GM23338 (cell line): ENCODE measurements at places on chromosomes 7 and 10. TPM values are rescaled to one million over a fixed set of nuclear protein-coding genes. Genes with fewer than 3 reads are reported as not detected.

The ZNF804B gene
- not detected in 2 replicates for total RNA-seq

DNA sequence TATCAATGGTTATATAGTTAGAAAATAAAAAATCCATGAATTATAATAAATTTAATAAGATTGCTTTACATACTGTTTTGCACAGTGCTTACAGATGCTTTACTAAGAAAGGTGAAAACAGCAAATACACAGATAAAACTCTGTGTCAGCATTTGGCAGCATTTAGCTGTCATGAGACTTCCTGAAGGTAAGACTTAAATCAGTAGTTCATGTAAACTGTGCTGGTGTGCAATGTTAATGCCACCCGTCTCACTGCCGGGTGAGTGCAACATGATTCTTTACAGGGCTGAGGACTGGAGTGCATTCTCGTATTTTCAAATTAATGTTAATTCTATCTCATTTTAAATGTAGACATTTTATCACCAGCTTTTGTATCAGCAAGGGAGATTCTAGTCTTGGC, 326.2 kb upstream of the POT1 start:
- peak; percentile 7 for DNase-seq
- no peak overlapping the region for H3K4me3 ChIP-seq
- H3K4me1 ChIP-seq = peaks cover 55% of the 10 kb centered on the region
- no peaks in the 10 kb centered on the region for H3K36me3 ChIP-seq
- no peak overlapping the region for H3K27ac ChIP-seq
- no peaks in the 10 kb centered on the region for H3K27me3 ChIP-seq

- H3K4me3 ChIP-seq = no peak overlapping the region
- peak; percentile 88 for DNase-seq
- no peak overlapping the region for H3K27ac ChIP-seq
- no peaks in the 10 kb centered on the region for H3K4me1 ChIP-seq
- H3K36me3 ChIP-seq = no peaks in the 10 kb centered on the region
These were observed 317.8 kb downstream of the SH2D4B start for GRCh38 chr10:80855348-80855971.

DNA sequence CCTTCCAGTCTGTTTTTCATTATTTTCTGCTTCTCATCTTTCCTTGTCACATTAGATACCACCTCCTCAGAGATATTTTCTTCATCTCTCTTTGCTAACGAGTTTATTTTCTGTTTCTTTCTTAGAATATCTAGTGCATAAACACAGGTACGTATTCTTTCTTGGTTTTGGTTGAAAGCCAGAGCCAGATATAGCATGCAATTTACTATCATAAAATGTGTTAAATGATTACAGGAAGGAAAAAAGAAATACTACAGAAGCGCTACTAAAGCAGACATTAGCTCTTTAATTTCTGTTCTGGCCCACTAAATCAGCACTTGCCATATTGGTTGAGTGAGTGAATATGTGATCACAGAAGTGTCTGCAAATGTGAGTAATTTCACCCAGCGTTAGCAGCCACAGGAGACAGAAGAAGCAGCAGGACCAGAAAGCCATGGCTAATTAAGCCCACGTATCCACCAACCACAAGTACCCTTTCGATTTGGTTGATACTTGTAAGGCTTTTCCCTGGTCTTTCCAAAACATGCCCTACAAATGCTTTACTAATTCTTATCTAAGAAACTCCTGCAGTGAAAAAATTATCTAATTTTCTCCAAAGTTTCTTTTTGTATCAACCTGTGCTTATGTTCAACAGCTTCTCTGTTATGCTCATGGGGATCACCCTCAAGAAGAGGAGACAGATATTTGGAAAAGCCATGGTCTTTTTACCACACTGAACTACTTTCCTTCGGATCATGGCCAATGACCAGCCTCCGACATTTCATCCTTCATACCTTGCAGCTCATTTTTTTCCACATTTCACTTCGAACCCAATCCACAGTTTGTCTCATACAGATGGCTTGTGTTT, 23.1 kb upstream of the MACC1 start:
- DNase-seq = no peak
- no peaks in the 10 kb centered on the region for H3K36me3 ChIP-seq
- H3K4me1 ChIP-seq = peaks cover 5% of the 10 kb centered on the region; the same call in 1 of the 2 replicates
- no peak overlapping the region for H3K27ac ChIP-seq
- H3K27me3 ChIP-seq = no peaks in the 10 kb centered on the region

GRCh38 chr7:44535348-44536064, 5.6 kb downstream of the NPC1L1 start:
- H3K4me1 ChIP-seq = no peaks in the 10 kb centered on the region
- DNase-seq = no peak
- H3K36me3 ChIP-seq = no peaks in the 10 kb centered on the region
- no peaks in the 10 kb centered on the region for H3K27me3 ChIP-seq
- no peak overlapping the region for H3K27ac ChIP-seq
- no peak overlapping the region for H3K4me3 ChIP-seq

- H3K36me3 ChIP-seq = no peaks in the 10 kb centered on the region
- no peak overlapping the region for H3K27ac ChIP-seq
- no peak for DNase-seq
- H3K4me3 ChIP-seq = no peak overlapping the region
- H3K4me1 ChIP-seq = no peaks in the 10 kb centered on the region
These were observed 9.9 kb upstream of the TAS2R41 start for GRCh38 chr7:143467724-143468123.

GRCh38 chr7:34851431-34851830, 185.9 kb downstream of the DPY19L1 start:
- no peak overlapping the region for H3K27ac ChIP-seq
- no peaks in the 10 kb centered on the region for H3K27me3 ChIP-seq
- no peak overlapping the region for H3K4me3 ChIP-seq
- no peak for DNase-seq

DNA sequence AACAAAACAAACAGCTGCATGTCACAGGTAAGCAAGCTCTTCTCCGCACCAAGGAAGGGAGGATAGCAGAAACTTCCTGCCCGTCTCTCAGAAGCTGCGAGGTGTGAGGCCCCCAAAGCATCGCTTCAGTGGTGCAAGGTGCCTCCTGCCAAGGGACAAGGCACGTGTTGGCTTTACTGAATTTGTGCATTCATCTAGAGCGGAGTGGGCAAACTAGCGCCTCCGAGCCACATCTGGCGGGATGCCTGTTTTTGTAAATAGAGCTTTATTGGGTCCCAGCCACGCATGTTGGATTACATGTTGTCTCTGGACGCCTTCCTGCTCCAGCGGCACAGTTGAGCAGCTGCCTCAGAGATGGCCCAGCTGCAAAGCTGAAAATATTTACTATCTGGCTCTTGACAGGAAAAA, 27.7 kb downstream of the PHYH start:
- H3K36me3 ChIP-seq = no peaks in the 10 kb centered on the region
- no peaks in the 10 kb centered on the region for H3K27me3 ChIP-seq
- DNase-seq = peak; percentile 48
- no peak overlapping the region for H3K4me3 ChIP-seq
- peak overlapping the region; percentile 81 for H3K27ac ChIP-seq

DNA sequence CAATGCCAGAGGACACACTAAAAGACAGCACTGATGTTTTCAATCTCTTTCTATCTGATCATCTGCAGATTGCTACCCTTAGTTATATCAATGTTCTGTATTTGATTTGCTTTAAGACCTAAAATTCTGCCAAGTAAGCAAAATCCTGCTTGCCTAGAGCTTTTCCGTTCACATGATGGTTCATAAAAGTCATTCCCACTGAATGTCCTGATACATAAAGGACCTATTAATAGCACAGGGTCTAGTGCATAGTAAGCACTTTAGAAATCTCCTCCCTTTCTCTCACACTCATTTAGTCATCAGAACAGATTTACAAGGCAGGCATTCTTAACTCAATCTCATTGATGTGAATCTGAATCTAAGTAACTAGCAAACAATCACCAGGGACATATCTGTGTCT, 68.8 kb downstream of the PCGF5 start:
- H3K36me3 ChIP-seq = no peaks in the 10 kb centered on the region
- DNase-seq = no peak
- peaks cover 3% of the 10 kb centered on the region; the same call in 1 of the 2 replicates for H3K27me3 ChIP-seq
- H3K4me3 ChIP-seq = no peak overlapping the region
- no peak overlapping the region for H3K27ac ChIP-seq

DNA sequence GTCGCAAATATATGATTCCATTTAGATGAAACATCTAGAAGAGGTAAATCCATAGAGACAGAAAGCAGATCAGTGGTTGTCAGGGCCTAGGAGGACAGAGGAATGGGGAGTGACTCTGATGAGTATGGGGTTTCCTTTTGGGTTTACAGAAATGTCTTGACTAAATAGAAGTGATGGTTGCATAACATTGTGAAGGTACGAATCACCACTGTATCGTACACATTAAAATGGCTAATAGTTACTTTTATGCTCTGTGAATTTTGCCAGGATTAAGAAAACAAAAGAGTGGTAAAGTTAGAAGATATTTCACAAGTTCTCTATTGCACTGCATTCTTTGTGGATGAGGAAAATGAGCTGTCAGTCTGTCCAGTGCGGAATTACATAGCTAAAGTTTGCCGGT, 407.4 kb downstream of the KCNMA1 start:
- no peak for DNase-seq
- no peak overlapping the region for H3K4me3 ChIP-seq
- H3K36me3 ChIP-seq = no peaks in the 10 kb centered on the region
- no peaks in the 10 kb centered on the region for H3K27me3 ChIP-seq
- H3K4me1 ChIP-seq = 0 out of 2 replicates have a peak, but pooled peaks cover 3% of the 10 kb centered on the region

DNA sequence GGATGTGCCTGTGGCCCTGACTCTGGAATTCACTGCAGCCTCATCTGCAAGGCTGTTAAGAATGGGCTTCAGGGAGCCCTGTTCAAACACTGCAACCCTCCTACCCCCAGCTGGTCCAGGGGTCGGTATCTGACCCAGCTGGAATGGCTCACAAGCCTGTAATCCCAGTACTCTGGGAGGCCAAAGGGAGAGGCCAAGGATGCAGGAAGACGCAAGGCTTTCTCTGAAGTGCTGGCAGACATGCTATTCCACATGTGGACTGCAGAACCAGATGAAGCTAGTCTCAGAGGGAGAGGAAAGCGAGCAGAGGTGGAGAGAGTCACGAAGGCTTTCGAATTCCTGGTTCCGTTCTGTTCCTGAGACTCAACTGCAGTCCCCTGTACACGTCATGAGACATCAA, 45.0 kb downstream of the ESYT2 start:
- H3K4me3 ChIP-seq = no peak overlapping the region
- no peak for DNase-seq
- H3K36me3 ChIP-seq = peaks cover 12% of the 10 kb centered on the region
- H3K4me1 ChIP-seq = no peaks in the 10 kb centered on the region
- no peaks in the 10 kb centered on the region for H3K27me3 ChIP-seq
- H3K27ac ChIP-seq = no peak overlapping the region
